Naive thymus-derived CD4-positive, alpha-beta T cell (primary cell): ENCODE measurements at places on chromosomes 16 and 17. TPM values are rescaled to one million over a fixed set of nuclear protein-coding genes. Genes with fewer than 3 reads are reported as not detected.

Gene OR3A2
- 1.5 TPM for total RNA-seq

GRCh38 chr17:8574687-8575086 lies 55.8 kb downstream of the MYH10 start:
- no peaks in the 10 kb centered on the region for H3K27me3 ChIP-seq
- no peak for DNase-seq
- no peaks in the 10 kb centered on the region for H3K36me3 ChIP-seq
- H3K4me1 ChIP-seq = no peaks in the 10 kb centered on the region

DNA sequence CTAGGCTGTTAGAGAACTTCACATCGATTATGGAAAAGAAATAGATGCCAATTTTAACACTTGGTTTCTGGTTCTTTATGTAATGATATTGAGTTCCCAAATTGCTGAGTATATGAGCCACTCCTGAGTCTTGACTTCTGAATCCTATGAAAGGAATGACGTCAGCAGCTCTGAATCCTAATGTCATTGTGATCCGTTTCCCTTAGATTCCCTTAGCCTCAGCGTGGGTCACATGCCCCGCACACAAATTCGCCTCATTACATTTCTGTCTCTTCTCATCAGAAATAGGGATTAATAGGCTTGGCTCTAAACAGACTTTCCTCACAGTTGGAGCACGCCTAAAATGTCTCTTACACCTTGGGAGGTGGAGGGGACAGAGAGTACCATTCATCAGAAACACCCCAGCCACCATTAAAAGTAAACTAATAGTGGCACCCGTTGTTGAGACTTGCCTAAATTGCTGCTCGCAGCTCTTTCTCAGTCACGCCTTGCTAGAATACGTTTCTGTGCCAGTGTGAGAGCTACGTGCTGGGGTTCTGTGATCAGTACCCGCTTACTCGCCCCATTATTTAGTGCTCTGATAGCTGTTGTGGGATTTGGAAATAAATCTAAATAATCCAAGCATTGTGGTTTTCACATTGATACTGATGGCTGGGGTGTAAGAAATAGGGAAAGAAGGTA lies 7.1 kb downstream of the MRM3 start:
- no peaks in the 10 kb centered on the region for H3K27me3 ChIP-seq
- H3K36me3 ChIP-seq = peaks cover 5% of the 10 kb centered on the region
- DNase-seq = no peak
- no peak overlapping the region for H3K4me3 ChIP-seq
- H3K4me1 ChIP-seq = no peaks in the 10 kb centered on the region
- no peak overlapping the region for H3K27ac ChIP-seq

DNA sequence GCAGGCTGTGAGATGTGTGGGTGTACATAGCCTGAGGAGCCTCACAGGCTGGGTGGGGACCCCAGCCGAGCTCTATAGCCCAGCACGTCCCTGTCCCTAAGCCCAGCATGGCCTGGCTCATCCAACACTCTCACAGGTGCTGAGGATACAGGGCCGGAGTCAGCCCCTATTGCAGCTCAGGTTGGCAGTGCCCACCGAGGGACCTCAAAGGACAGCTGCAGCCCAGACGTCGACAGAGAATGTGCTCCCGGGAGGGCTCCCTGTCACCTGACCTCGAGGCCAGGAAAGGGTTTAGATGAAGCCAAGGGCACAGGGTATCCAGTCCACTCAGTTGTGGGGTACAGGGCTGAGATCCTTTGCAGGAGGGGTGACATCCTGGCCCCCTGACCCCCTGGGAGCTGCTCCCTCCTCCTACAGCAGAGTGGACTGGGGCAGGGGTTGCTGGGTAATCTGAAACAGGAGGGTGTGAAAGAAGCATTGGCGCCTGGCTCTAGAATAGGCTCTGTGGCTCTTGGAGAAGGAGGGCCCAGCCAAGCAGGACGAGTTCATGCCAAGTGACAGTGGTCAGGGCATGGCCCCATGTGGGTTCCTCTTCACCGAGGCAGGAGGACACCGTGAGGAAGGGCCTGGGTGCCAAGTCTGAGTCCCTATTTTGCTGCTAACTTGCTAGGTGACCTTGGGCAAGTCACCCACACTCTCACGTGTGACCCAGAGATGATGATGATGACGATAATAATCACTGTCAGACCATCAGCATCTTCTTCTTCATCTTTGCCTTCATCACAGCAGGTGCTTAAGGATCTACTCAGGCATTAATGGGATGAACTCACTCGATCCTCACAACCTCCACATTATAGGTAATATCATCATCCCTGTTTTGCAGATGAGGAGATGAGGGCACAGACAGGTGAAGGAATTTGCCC lies 68.0 kb downstream of the RMI2 start:
- H3K4me1 ChIP-seq = no peaks in the 10 kb centered on the region
- DNase-seq = no peak
- no peak overlapping the region for H3K4me3 ChIP-seq
- no peak overlapping the region for H3K27ac ChIP-seq
- H3K36me3 ChIP-seq = no peaks in the 10 kb centered on the region

Gene DOC2B
- not detected for total RNA-seq

- no peak overlapping the region for H3K4me3 ChIP-seq
- H3K4me1 ChIP-seq = no peaks in the 10 kb centered on the region
- no peak overlapping the region for H3K27ac ChIP-seq
- DNase-seq = no peak
Measured at GRCh38 chr17:17888821-17889220, 52.0 kb upstream of the SREBF1 start.

Gene CREBBP
- 126 TPM for total RNA-seq

Gene BBS2
- 14.7 and 18.8 TPM in 2 replicates for total RNA-seq

DNA sequence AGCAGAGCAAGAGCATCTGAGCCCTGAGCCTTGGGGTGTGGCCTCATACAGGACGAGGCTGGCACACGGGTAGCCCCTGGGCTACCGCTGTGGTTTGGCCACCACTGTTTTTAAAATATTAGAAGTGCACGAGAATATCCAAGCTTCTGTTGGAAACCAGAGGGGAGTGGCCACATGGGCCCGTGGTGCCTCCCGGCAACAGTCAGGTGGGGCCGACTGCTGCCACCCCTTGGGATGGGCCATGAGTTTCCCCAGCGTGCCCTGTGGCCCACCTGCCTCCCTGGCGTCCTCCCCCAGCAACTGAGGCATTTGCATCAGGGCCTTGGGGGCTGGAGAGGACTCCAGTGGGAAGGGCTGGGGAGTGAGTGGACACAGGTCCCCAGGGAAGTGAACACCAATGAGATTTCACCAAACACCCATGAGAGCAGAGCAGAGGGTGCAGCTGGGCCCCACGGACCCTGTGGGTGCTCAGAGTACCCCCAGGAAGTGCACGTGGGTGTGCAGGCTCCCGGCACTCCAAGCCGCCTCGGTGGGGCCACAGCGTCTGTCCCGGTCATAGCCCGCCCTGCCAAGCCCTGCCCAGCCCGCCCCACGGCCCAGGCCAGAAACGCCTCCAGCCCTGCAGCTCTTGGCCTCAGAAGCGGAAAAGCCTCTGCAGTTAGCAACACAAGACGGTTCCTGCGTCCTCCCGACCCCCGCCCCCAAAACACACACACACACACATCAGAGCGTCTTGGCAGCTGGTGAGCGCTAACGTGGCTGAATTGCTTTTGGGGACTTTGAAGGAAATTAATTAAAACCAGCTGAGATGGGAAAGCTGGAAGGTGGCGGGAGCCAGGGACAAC lies 22.7 kb downstream of the ZNF469 start:
- H3K27me3 ChIP-seq = no peaks in the 10 kb centered on the region
- no peaks in the 10 kb centered on the region for H3K36me3 ChIP-seq
- H3K4me3 ChIP-seq = no peak overlapping the region
- H3K27ac ChIP-seq = no peak overlapping the region

DNA sequence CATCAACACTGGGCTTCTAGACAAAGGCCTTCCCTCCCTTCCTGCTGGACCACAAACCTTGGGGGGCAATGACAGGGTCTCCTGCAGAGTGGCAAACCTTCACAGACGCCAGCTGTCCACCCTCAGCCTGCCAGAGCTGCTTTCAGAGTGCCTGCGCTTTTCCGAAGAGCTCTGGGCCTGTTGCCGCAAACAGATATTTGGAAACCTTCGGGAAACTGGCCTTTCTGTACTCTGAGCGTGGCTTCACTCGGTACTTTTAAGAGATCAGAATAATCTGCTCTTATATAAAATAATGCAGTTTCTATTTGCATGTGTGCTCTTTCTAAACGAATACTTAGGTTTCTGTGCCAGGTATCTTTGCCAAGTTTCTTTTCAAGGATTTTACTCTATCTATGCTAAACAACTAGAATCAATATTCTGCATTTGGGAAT lies 152.1 kb upstream of the CHMP6 start:
- no peak overlapping the region for H3K4me3 ChIP-seq
- no peak overlapping the region for H3K27ac ChIP-seq
- DNase-seq = no peak
- no peaks in the 10 kb centered on the region for H3K27me3 ChIP-seq
- H3K4me1 ChIP-seq = no peaks in the 10 kb centered on the region
- H3K36me3 ChIP-seq = no peaks in the 10 kb centered on the region

DNA sequence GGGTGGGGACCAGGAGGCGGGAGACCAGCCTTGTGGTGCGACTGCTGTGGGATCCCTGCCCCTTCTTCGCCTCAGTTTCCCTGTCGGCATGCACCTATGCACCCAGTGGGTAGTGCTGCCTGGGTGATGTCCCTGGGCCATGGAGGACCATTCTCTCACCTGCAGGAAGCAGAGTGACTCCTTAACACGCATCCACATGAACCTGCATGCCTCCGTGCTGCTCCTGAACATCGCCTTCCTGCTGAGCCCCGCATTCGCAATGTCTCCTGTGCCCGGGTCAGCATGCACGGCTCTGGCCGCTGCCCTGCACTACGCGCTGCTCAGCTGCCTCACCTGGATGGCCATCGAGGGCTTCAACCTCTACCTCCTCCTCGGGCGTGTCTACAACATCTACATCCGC lies 25.2 kb downstream of the ADGRG5 start:
- H3K4me1 ChIP-seq = no peaks in the 10 kb centered on the region
- no peak for DNase-seq
- H3K4me3 ChIP-seq = no peak overlapping the region
- no peak overlapping the region for H3K27ac ChIP-seq
- H3K27me3 ChIP-seq = no peaks in the 10 kb centered on the region
- H3K36me3 ChIP-seq = peaks cover 4% of the 10 kb centered on the region

DNA sequence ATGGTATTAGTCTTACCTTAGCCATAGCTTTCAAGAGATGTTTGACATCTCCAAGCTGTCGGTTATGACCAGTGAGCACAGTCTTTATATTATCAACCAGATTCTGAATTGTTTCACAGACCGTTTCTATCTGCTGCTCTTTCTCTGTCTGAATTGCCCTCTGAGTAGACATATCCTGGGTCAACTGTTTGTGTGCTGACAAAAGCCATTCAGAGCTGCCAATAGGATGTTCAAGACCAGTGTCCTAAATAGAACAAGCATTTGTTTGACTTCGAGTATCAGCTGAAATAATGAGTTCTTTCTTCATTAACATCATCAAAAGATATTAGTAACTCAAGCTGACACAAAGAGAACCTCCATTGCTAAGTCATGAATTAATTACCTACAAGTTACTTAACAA lies 14.9 kb upstream of the ARL6IP1 start:
- DNase-seq = no peak
- peaks cover 61% of the 10 kb centered on the region for H3K36me3 ChIP-seq
- H3K27me3 ChIP-seq = no peaks in the 10 kb centered on the region

- no peak for DNase-seq
- peaks cover 6% of the 10 kb centered on the region for H3K36me3 ChIP-seq
- H3K27ac ChIP-seq = peak overlapping the region; percentile 64
- H3K4me1 ChIP-seq = peaks cover 18% of the 10 kb centered on the region
- peak overlapping the region; percentile 39 for H3K4me3 ChIP-seq
Measured at GRCh38 chr17:82050761-82051641, 610 bp downstream of the RFNG start.

Gene ALOX15B
- total RNA-seq = not detected in 2 replicates

Gene CCDC40
- total RNA-seq = 0.60 TPM in 1 of 2 replicates, not detected in the other

DNA sequence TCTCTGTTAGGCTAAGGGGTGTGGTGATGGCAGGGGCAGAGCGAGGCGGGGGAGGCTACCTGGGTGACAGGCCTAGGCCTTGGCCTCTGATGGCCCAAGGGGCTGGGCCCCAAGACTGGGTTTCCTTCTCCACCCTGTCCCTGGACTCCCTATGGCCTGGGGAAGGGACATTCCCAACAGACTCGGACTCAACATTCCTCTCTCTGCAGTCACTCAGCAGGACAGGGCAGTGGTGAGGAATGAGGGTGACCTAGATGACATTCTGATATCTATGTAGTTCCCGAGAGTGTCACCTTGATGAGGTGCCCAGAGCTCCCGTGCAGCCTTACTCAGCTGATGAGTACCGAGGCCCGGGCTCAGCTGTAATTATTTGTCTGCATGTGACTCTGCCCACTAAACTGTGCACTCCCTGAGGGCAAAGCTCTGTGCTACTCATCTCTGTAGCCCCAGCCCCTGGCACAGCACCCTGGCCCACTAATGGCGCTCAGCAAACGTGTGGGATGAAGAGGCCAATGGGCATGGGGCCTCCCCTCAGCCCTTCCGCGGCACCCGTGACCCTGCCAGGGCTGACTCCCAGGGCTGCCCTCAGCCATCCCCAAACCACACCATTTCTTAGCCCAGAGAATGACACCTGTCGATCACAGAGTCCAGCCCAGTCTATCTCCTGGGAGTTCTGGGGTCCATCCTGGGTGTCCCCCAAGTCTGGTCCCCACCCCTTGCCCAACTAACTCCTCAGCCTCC lies 2.2 kb downstream of the PLCD3 start:
- no peaks in the 10 kb centered on the region for H3K36me3 ChIP-seq
- no peak overlapping the region for H3K27ac ChIP-seq
- H3K4me1 ChIP-seq = no peaks in the 10 kb centered on the region

DNA sequence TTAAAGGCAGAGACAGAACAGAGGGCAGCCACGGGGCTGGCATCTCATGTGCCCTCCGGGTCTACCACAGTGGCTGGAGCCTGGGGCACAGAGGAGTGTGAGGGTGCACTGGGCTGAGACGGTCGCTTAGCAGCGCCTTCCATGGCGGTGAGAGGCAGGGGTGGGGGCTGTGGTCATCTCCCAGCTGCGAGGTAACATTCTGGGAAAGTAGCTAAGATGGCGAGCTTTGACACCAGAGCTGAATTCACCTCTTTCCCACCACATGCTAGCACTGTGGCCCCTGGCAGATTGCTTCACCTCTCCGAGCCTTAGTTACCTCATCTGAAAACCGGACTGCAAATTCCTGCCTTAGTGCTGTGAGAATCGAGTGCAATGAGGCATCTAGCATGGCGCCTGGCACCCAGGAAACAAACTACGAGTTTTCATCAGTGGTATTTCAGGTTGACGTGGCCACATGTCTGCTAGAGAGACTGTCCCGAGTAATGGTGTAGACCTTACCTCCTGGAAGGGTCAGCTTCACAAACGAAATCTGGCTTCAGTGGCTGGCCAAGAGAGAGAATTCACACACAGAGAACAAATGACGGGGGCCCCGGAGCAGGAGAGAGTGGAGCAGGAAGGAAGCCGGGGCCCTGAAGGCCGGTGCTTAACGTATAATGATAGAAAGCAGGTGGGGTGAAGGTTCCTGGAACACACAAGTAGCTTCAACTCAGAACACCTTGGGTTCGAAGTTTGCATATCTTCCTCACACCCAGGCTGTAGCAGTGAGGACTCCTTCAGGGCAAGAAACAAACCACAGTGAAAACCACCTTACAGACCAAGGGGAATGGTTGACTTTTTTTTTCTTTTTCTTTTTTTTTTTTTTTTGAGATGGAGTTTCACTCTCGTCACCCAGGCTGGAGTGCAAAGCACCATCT lies 63.9 kb upstream of the RPH3AL start:
- H3K27ac ChIP-seq = peak overlapping the region; percentile 88
- peaks cover 83% of the 10 kb centered on the region for H3K4me1 ChIP-seq
- H3K27me3 ChIP-seq = no peaks in the 10 kb centered on the region
- peak overlapping the region; percentile 80 for H3K4me3 ChIP-seq
- peak; percentile 66 for DNase-seq

Gene CBX8
- 3.0 TPM for total RNA-seq

GRCh38 chr17:40063901-40064531 lies 1.3 kb downstream of the THRA start:
- peak overlapping the region; percentile 81 for H3K4me3 ChIP-seq
- peaks cover 45% of the 10 kb centered on the region for H3K4me1 ChIP-seq
- H3K27me3 ChIP-seq = no peaks in the 10 kb centered on the region
- H3K27ac ChIP-seq = peak overlapping the region; percentile 84
